ENCODE measurements at places on chromosomes 13 and 19. TPM values are rescaled to one million over a fixed set of nuclear protein-coding genes. Genes with fewer than 3 reads are reported as not detected.
A peak's percentile ranks its signal among the peaks of the same experiment; 100 is the strongest.

GRCh38 chr13:41603917-41604316 lies 146.6 kb downstream of the RGCC start:
- DNase-seq: no peak

- peak; percentile 96 for DNase-seq
Observed at GRCh38 chr19:19643158-19644053, at the start of gene GMIP. GMIP (minus strand) TSS chr19:19643657; CDS start chr19:19643529, 128 bp downstream.

GRCh38 chr19:30479231-30479630 lies 107.0 kb downstream of the ZNF536 start:
- no peak for DNase-seq

- DNase-seq: no peak
Observed at GRCh38 chr13:31476753-31477152, 262.6 kb upstream of the RXFP2 start.

- DNase-seq: no peak
Observed at GRCh38 chr19:30332445-30333234, 39.5 kb upstream of the ZNF536 start.

DNA sequence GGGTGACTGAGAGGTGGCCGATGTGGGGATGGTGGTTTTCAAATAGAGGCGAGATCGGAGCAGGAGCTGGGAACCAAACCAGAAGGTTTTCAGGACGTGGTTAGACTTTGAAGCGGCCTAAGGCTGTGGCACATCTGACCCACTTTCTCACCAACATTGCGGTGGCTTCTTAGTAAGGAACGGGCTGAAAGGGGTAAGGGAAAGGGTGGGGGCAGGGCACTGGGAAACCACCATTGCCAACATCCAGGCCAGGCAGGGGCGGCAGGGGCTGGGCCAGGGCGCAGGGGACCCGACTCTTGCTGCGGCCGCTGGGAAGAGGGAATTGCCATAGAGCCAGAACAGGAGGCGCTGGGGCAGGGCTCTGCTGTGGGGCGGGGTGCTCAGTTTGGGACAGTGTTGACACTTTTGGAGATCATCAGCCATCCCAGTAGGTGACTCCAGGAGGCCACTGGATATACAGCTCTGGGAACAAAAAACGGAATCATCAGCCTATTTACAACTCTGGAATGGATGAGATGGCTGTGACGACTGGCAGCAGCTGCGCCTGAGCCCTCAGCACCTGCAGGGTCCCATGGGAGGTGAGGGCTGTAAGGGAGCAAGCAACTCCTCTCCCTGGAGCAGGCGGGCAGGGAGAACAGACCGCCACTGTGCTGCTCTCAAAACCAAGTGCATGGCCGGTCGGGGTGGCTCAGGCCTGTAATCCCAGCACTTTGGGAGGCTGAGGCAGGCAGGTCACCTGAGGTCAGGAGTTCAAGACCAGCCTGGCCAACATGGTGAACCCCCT lies 52.2 kb downstream of the IRS2 start:
- no peak for DNase-seq

DNA sequence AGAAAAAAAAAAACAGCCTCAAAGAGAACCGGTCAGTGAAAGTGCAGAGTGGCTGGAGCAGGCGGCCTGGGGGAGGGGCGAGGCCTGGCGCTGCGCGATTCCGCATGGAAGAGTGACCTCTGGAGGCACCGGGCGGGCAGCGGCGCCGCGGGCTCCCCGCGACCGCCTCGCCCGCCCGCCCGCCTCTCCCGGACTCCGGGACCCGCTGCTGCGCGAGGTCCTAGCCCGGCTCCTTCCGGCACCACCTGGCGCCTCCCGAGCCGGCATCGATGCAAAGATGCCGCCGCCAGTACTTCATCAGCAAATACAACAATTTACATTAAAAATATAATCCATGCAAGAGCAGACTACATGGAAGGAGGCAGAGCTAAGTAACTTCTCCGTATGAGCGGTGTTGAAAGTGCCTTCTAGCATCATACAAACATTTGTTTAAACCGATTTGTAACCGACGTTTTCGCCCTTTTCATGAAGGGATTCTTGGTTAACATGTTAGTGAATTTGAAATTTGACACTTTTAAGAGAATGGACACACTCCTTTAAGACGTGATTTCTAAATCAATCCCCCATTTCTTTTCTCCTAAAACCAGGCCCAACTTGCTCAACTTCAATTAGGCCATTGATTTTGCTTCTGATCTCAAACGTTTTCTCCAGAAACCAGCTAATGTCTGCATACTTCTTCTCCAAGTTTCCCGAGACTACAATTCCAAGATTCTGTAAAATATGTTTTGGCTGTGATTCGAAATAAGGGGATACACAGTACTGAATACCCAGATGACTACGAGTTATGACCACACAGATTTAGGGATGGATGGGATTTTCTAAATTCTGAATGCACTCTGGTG lies 2.1 kb downstream of the EFNB2 start:
- peak; percentile 66 for DNase-seq

DNA sequence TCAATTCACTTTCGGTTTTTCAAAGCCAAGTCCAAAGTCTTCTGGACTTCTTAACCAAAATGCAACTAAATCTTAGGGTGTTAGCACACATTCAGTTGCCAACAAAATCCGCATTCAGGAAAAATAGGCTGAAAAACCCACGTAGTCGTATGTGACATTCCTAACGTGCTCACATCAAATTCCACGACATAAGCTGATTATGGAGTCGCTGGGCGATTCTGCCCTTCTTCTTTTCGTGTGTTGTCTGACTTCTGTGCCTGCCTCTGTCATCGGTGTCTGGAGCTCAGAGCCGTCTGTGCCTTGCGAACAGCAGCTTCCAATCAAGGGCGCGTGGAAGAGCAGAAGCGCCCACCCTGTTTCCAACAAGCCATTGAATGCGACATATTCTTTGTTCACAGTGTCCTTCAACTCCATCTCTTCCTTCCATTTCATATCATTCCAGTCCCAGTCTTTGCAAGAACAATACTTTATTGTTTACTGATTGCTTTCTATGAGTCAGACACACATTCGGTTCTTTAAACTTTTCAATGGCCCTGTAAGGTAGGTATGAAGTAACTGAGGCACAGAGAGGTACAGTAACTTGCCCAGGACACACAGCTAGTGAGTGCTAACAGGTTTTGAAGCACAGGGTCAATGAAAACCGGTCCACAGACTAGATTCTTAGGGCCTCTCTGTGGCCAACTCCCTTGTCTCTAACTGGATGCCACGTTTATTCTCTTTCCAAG lies 8.2 kb upstream of the ZNF507 start:
- DNase-seq: no peak

- no peak for DNase-seq
Observed at GRCh38 chr13:34748073-34748472, 194.0 kb upstream of the NBEA start.

DNA sequence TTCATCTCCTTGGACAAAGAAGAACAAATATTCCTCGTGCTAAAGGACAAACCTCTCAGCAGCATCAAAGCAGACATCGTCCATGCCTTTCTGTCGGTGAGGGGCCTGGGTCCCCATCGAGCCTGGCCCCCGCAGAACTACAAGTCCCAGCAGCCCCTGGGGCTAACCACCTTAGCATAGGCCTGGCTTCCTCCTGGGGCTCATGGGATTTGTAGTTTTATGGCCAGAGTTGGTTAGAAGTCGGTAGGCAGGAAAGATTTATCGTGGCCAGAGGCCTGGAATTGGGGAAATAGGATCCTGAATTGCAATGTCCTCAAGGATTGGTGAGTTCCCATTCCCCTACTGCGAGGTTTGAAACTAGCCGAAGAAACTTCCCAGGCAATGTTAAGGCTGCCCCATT lies 19.6 kb downstream of the TMEM150B start:
- DNase-seq: peak; percentile 86

DNA sequence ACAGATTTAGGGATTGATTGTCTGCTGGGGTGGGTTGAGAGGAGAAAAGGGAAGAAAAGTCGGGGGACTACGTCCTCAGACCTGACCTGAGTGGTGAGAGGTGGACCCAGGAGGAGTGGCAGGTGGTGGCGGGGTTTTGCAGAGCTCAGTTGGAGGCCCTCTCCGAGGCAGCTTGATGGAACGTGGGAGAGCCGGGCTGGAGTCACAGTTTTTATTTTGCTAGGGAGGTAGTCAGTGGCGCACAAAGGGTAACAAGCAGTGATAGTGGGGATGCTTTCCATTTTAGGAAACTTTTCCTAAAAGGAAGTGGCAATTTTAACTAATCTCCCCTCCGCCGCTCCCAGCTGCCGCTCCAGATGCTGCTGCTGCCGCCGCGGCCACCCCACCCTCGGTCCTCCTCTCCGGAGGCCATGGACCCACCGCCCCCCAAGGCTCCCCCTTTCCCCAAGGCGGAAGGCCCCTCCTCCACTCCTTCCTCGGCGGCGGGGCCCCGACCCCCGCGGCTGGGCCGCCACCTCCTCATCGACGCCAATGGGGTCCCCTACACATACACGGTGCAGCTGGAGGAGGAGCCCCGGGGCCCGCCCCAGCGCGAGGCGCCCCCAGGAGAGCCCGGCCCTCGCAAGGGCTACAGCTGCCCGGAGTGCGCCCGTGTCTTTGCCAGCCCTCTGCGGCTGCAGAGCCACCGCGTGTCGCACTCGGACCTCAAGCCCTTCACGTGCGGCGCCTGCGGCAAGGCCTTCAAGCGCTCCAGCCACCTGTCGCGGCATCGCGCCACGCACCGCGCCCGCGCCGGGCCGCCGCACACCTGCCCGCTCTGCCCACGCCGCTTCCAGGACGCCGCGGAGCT lies 1.1 kb upstream of the ZNF581 start:
- peak; percentile 75 for DNase-seq

GRCh38 chr13:112815871-112816270 lies 126.0 kb downstream of the ATP11A start:
- DNase-seq: no peak

DNA sequence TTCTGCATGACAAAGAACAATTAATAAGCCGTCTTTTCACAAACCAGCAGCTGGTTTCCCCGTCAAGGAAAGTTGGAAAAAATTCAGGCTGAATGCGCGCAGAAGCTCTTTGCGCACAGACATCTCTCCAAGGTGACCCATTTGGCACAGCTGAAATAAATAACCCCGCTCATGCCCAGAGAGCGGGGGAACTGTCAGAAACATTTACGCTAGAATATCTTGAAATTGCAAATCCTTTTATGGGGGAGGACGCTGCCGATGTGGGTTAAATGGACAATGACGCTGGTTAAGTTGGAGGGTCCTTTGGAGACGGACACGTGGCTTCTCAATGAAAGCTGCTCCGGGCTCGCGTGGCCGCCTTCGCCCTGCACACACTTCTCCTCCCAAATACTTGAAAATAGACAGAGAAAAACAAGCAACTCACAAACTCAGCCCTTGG lies 30.6 kb downstream of the GSX1 start:
- no peak for DNase-seq

Gene AMH
- 5.1 TPM for total RNA-seq

Gene NOVA2
- not detected for total RNA-seq

Gene MEIOSIN
- total RNA-seq: not detected
